ENCODE measurements at places on chromosomes 1 and 21.
A peak's percentile ranks its signal among the peaks of the same experiment; 100 is the strongest.

GRCh38 chr1:16905110-16905867 lies 9.5 kb downstream of the RNU1-2 start:
- peak; percentile 86 for DNase-seq

GRCh38 chr1:75838079-75838478 lies 41.4 kb downstream of the MSH4 start:
- DNase-seq = peak; percentile 25

DNA sequence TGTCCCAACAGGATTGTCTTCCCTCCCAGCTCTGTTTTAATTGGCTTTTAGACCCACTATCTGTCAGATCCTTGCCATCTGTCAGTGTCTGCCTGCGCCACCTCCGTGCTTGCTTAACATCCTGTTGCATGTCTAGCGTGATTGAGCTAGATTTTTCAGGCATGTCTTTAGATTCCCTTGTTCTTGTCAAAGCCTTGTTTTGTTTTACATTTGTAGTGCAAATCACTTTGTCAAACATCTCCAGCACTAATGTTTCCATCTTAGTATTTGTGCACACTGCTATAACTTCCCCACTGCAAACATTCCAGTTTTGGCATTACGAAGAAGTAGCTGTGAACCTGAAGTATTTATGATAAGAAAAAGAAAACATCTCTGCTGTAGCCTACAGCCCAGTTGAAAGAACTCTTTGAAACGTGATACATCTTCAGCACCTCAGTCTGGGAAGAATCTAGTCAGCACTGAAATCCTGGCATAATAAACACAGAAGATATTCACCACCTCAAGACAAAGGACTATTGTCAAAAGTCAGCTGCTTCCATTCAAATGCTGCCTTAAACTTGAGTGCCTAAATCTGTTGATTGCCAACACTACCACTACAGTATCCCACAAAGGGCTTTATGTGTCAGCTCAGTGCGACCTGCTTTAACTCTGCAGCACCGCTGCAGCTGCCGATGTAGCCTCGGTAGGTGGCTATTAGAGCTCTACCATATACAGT lies 105.0 kb downstream of the FNBP1L start:
- DNase-seq = peak; percentile 62

DNA sequence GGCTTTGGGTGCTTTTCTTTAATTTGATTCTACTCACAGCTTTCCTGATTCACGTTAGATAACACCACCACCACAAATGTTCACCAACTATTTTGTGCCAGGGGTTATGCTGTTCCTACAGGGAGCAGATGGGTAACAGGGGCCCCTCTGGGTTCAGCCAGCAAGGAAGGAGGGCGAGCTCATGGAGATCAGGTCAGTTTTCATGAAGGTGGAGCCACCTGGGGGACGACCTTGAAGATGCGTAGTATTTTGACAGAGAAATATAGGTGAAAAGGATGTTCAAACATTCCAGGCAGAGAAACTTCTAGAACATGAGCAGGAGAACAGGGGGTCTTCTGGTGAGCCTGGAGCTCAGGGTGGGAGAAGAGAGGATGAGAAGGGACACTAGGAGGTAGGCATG lies 28.9 kb downstream of the KIAA0040 start:
- DNase-seq = no peak

GRCh38 chr1:227996187-227996950 lies 10.4 kb upstream of the WNT3A start:
- no peak for DNase-seq

DNA sequence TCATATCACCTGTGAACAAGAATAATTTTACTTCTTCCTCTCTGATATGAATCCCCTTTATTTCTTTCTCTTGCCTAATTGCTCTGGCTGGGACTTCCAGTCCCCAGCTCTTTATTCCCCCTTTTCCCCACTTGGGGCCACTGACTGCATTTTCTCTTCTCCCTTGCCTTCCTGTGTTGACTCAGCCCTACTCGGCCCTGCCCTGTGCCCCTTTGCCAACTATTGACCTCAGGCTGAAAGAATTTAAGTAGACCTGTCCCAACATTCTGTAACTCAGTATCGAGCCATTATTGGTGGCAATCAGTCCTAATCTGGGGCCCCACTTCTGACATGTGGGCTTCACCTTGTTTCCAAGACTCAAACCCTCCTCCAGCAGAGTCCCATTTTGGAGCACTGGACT lies 60.6 kb upstream of the STUM start:
- no peak for DNase-seq

DNA sequence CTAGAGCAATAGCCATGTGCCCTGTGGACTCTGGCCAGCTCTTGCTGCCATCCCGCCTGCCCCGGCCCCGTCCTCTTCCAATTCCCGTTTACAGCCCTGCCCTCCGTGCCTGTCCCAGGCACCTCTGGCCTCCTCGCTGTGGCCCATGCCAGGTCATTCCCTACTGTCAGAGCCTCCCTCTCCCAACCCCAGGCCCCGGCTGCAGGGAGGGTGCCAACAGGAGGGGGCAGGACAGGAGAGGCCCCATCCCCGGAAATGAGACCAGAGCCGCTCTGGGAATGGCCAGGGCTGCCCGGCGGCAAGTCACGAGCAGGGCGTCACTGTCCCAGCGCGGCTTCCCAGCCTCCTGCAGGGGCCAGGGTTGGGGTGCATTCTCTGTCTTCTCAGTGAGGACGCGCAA lies 23.5 kb upstream of the TSPEAR start:
- DNase-seq = no peak

DNA sequence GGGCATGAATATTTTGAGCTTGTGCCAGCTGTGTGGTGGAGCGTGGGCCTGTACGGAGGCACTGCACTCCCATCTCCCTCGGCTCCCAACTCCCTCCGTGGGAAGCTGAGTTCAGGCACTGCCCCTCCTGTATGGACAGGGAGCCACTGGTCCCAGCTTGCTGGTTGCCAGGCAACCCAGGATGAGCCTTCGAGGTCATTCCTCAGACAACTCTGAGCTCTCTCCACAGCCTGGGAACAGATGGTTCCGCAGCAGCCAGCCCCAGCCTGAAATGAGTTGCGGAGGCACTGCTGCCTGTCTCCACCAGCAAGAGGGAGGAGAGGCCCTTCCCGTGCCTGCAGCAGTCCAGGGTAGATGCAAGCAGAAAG lies 58.4 kb upstream of the TENT5B start:
- no peak for DNase-seq

GRCh38 chr1:233031521-233031920 lies 81.1 kb downstream of the NTPCR start:
- DNase-seq = no peak

- no peak for DNase-seq
These were observed 616.9 kb downstream of the PLPP3 start for GRCh38 chr1:55962472-55962871.

GRCh38 chr1:1264868-1265272 lies 8.8 kb downstream of the UBE2J2 start:
- no peak for DNase-seq

DNA sequence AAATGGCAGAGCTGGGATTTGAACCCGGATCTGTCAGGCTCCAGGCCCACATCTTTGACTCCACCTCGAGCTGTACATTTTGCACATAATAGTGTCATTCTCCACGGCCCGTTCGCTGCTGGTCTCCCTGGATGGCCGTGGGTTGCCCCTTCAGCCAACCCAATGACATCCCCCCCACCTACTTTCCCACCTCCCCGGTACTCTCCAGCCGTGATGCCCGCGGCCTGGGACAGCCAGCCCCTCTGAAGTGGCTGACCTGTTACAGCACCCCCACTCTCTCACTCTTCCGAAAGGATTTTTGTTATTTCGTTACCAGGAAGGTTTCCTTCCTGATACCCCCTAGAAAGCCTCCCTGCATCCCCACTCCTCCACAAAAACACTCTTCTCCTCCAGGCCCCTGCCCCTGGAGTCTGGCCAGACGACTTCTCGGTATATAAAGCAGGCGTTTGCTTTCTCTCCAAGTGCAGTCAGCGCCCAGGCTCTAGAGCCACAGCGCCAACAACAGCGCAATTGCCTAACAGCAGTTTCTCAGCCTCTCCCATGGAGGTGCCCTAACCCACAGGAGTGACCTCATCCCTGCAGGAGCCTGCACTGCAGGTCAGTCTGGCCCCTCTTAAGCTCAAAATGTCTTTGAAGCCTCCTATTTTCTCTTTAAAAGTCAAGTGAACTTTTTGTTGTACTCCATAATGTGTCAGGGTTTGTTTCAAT lies 14.5 kb upstream of the GJB5 start:
- DNase-seq = no peak

DNA sequence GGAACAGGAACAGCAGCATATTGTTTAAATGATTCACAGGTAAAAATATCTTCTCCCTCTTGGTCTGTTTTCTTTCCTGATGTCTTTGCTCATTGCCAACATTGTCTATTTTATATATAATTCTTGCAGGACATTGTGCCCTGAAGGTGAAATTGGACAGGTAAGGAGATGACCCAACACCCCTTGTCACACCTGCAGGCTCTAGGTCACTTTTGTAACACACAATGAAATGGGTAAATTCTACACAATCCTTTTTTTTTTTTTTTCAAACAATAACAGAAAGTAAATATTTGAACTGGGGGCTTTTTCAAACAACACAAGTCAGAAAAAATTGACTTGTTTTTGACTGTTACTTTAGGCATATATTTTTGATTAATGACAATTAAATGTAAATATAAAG lies 62.9 kb upstream of the ERG start:
- no peak for DNase-seq

DNA sequence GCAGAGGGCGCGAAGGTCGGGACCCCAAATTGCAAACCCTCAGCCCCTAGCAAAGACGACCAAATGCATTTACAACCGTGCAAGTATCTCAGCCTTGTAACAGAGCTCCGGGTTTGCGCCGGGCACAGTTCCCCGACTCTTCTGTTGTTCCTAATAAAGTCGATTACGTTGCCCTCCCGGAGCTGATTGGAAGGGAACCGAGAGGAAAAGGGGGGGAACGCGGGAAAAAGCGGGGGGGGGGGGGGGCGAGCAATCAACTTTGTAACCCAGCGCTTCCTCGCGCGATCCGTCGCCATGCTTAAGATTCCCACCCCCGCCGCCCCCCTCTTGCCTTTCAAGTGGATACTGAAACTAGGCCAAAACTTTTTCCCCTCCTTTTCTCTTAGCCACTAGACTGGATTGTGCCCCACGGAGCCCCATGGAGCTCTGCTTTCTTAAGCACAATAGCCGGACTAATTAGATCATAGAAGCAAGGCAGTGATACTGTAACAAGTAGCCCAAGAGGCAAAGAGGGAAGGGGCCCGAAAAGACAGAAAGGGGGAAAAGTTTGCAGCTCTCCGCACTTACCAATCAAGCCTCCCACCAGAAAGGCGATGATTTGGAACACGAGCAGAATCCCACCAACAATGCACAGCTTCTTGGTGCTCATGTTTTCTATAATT lies 565 bp downstream of the WLS start:
- no peak for DNase-seq

Data from inflammatory macrophage (primary cell).